Hippocampal formation (tissue), 2 donors: ENCODE measurements at places on chromosomes 2 and 18.

- DNase-seq: no peak
Observed at GRCh38 chr2:152792974-152793373, 74.6 kb downstream of the ARL6IP6 start.

- DNase-seq: peak; percentile 3
Observed at GRCh38 chr18:45165176-45165713, 450.0 kb upstream of the SLC14A2 start.

GRCh38 chr2:134668821-134669220, 50.0 kb downstream of the TMEM163 start:
- DNase-seq: no peak

DNA sequence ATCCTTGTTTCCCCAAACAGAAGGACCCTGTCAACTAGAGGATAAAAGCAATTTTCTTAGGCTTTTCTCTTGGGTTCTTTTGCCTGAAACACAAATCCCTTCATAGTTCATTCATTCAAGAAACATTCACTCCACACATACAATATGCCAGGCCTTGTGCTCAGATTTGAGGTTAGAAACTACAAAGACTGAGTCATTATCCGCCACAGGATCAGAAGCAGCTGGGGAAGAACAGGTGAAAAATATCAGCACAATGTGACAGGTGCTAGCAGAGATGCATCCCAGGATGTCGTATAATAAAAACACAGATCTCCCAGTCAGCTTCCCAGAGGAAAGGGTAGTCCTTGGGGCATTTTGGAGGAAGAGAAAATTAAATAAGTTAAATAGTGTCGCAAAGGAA, 172.4 kb downstream of the LRATD1 start:
- no peak for DNase-seq

DNA sequence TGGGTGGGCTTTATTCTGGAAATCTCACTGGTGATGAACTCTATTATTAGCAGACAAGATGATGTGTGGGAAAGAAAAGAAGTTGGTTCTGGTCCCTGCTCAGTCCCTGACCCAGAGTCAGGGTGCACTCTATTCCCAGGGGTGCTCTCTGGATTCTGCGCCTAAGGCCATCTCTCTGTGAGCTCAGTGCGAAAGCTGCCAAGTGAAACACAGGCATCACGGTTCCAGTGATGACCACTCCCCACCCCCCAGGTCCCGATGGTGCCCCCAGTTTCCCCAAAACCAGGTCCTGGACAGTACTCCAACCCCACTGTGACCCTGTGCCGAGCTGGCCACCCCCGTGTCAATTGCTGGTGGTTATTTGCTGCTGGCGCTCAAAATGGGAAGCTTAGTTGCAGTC, 30.1 kb downstream of the RHOB start:
- DNase-seq: no peak

DNA sequence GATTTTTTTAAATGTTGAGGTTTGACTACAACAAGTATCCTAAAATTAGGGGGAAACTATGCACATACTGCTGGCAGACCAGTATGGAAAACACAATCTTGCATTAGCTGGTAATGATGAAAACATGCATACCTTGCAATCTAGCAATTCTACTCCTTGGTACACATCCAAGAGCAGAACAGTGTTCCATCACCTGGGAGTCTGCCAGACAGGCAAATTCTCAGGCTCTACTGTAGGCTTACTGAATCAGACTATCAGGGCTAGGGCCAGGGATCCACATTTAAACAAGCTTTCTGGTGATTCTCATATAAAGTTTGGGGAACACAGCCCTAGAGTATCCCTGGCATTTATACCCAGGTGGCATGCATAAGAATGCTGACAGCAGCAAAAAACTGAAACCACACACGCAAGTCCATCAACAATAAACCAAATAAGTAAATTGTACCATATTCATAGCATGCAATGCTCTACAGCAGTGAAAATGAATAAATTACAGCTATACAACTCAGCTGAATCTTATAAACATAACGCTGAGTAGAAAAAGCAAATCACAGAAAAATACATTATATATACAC, 13.6 kb downstream of the CDH2 start:
- no peak for DNase-seq

- DNase-seq: no peak
Observed at GRCh38 chr2:13504808-13505207, 788.1 kb downstream of the TRIB2 start.

DNA sequence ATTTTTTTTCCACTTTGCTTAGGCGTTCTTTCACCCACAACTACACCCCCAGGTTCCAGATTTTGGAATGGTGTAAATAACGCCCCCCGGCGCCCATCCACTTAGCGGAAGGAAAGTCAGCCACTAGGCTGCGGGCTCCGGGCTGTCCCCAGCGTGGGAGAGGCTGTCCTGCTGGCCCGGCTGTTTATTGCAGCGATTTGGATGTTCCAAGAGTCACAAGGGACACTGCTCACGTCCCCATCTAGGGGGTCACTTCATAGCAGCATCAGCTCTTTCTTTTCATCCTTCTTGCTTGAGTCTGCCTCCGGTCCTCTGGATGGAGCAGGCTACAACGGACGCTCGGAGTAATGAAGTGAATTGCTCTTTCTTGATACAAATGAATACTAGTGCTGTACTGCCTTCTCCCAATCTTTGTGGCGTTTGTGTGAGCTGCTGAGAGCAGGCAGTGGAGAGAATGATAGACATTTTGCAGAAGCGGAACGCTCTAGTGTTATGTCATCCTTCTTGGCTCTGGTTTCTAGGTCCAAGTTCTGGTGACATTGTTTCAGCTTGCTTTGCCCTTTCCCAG, 50.7 kb upstream of the PAIP2B start:
- DNase-seq: peak; percentile 77

- no peak for DNase-seq
Observed at GRCh38 chr2:84643991-84644390, 127.7 kb downstream of the DNAH6 start.
